T-helper 2 cell (primary cell): ENCODE measurements at places on chromosomes 4 and X.

GRCh38 chrX:107683124-107683895 lies 55.0 kb downstream of the PRPS1 start:
- no peak for DNase-seq

DNA sequence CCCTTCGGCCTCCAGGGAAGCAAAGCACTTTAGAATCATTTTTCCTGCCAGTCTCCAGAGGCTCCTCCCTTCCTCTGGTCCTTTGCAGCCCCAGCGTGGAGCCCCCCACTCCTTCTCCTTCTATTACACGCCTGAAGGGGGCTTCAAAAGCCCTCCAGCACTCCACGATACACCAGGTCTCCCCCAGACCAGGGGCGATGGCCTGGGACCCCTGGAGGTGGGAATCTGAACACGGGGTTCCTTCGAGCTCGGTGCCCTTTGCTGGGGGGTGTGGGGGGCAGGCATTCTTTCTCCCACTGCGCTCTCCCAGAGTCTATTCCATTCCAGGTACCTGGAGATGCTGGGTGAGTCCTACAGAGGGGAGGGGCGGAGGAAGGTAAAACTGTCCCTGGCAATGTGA lies 97.6 kb downstream of the HMX1 start:
- DNase-seq: no peak

- no peak for DNase-seq
Observed at GRCh38 chrX:28659269-28659668, 72.0 kb downstream of the IL1RAPL1 start.

DNA sequence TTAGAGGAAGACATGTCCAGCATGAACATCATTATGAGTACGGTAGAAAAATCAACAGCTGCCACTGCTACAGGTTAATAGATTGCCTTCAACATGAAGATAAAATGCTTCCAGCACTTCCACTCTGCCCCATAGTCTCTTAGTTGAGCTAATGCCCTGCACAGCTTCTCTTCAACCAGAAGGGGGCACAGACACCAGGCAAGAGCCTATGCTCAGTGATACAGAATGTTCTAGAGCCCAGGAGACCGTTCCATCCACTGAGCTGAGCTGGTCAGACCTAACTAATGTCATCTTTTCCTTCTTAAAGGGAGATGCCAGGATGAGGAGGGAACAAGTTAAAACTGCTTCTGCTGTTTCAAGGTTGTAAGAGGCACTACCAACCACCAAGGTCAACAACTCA lies 42.2 kb downstream of the SMIM10L2A start:
- DNase-seq: no peak

GRCh38 chr4:77856152-77856551 lies 6.5 kb upstream of the MRPL1 start:
- no peak for DNase-seq

- no peak for DNase-seq
Observed at GRCh38 chr4:74370912-74371311, 6.0 kb downstream of the EREG start.

DNA sequence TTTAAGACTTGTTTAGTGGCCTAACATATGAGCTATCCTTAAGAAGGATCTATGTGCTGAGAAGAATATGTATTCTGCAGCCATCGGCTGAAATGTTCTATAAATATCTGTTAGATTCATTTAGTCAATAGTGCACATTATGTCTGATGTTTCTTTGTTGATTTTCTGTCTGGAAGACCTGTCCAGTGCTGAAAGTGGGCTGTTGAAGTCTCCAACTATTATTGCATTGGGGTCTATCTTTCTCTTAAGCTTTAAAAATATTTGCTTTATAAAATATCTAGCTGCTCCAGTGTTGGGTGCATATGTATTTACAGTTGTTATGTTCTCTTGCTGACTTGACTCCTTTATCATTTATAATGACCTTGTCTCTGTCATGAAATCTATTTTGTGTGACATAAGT lies 9.4 kb upstream of the BLTP1 start:
- DNase-seq: no peak

DNA sequence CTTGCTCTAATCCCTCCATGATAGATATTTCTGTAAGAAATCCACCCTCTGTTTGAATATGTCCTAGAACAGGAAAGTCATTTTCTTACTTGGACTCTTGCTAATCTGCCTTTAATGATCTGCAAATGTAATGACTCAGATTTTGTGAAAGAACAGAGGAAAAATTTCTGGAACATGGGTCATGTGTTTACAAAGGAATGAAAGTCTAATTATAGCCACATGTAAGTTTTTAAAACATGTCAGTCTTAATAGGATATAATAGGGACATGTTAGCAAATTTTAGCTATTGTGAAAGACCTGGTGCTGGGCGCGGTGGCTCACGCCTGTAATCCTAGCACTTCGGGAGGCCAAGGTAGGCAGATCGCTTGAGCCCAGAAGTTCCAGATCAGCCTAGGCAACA lies 47.6 kb downstream of the GRK4 start:
- DNase-seq: no peak

DNA sequence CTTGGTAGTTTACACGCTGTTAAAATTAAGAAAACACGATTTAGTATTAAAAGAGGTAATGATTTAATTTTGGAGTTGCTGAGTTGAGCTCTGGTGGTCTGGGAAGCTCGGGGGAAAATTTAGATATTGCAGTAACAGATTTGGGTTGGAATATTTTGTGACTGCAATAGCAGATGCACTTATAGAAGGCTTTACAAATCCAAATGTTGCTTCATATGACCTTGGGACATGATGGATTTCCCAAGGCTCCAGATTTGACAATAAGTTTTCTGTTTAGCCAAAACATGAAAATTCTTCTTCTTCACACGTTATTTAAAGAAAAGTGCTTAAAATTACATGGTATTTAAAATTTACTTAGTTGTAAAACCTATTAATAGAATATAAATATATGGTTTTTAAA lies 302.0 kb downstream of the SPRY1 start:
- no peak for DNase-seq

DNA sequence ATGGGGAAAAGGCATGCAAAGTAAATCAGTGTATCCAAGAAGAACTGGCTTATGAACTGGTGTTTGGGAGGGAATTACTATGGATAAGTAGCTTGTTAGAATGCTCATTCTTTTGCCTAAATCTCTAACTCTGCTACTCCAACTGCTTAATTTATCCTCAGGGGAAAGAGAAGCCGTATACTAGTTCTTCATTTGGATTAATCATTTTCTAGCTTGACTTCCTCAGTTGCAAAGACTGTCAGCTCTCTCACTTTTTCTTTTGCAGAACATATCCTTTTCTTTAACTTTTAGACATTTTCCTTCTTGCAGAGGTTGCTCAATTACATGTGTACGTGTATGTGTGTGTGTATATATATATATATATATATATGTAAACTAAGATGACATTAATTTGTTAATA lies 21.9 kb downstream of the GPRIN3 start:
- DNase-seq: no peak

GRCh38 chr4:101807351-101807750 lies 16.8 kb downstream of the BANK1 start:
- DNase-seq: no peak

DNA sequence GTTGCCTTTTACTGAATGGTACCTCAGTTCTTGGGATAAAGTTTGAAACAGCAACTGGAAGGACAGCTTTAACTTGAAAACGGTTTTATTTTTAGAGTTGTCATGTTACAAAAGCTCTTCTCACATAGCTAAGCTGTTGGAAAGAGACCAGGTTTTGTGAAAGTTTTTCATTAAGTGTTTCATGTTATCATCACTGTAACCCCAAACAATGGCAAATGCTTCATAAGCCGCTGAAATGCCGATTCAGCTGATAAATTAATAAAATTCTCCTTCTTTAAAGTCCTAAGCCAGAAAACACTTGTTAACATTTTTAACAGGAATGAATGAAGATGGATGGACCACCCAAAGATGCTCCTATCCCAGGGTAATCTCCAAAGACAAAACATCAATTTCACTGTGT lies 76.1 kb upstream of the IRF2 start:
- no peak for DNase-seq
